Right kidney (tissue), 9 donors: ENCODE measurements at places on chromosomes 13 and 19.

GRCh38 chr13:110641055-110642015 is 26.0 kb downstream of the NAXD start:
- no peak for DNase-seq

GRCh38 chr19:24063295-24063694 is 23.7 kb upstream of the ZNF254 start:
- no peak for DNase-seq

- DNase-seq: no peak
These were observed 7.5 kb downstream of the ZNF331 start for GRCh38 chr19:53545271-53546065.

DNA sequence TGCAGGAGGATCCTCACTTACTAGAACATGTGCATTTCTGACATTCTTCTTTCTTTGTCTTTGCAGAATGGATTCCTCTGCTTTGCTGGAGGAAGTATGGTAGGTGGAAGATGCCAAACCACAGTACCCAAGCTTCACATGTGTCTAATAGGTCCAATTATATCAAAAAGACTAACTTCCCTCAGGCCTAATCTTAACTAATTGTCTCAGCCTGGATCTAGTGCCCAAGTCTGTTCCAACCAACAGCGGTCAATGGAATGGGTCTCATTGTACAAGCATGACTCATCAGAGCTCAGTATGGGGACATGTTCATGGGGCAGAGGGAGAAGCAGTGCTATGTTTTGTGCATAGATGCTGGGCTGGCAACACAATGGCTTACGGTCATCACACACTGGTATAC is 81.6 kb upstream of the CSNK1A1L start:
- no peak for DNase-seq

DNA sequence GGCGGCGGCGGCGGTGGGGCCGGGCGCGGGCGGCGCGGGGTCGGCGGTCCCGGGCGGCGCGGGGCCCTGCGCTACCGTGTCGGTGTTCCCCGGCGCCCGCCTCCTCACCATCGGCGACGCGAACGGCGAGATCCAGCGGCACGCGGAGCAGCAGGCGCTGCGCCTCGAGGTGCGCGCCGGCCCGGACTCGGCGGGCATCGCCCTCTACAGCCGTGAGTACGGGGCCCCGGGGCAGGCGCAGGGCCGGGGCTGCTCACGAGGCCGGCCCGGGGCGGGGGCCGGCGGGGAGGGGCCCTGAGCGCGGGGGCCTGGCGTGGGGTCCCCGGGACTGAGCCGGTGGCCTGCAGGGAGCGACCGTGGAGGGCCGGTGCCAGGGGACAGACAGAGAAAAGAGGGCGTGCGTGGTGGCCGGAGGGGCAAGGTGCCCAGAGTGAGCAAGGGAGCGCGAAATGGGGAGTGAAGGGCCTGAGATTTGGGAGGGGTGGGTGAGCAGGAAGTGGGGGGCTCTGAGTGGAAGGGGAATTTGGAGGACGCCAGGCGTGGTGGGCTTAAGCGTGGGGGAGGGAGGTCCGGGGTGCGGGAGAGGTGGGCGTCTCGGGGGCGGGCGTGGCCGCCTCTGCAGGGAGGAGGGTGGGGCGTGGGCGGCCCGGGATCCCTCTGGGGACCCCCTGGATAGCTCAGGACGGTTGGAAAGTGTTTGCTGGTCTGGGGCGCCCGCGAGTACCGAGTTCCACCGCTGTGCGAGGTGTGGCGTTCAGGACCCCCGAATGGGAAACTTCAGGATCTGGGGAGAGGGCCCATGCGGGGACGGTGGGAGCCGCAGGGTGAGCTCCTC is 575 bp downstream of the CARM1 start:
- DNase-seq: peak; percentile 56

GRCh38 chr13:114260814-114261213 is 20.6 kb upstream of the UPF3A start:
- no peak for DNase-seq

DNA sequence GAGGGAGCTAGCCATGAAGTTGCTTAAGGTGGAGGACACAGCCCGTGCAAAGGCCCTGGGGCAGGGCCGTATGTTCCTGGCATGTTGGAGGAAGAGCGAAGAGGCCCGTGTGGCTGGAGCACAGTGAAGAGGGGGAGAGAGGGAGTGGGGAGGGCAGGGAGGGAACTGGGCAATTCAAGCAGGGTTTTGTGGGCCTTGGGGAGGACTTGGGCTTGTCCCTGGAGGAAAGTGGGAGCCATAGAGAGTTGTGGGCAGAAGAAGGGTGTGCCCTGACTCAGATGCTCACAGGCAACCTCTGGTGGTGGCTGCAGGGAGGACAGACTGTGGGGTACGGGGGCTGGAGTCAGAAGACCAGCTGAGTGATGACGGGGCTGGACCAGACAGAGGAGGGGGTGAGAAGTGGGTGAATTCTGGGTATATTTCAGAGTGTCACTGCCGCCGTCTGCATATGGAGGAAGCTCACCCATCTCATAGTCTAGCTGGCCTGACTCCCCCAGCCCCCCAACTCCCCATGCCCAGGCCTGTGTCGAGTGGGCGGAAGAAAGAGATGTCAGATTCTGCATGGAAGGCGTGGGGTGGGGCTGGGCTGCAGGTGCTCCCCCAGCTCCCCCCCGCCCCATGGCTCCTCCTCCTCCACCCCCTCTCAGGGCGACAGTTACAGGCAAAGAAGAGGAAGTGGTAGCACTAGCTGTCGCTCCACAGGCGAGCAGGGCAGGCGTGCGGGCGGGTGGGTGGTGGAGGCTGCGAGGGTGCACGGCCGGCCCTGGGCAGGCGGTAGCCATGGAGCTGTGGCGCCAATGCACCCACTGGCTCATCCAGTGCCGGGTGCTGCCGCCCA is at the start of gene VAV1:
VAV1 (plus strand) TSS at position 681 of the 838 bp plus-strand sequence; CDS start at position 781, 100 bp downstream.
- no peak for DNase-seq

- DNase-seq: no peak
These were observed 319.5 kb downstream of the SHISA2 start for GRCh38 chr13:25732111-25732865.

DNA sequence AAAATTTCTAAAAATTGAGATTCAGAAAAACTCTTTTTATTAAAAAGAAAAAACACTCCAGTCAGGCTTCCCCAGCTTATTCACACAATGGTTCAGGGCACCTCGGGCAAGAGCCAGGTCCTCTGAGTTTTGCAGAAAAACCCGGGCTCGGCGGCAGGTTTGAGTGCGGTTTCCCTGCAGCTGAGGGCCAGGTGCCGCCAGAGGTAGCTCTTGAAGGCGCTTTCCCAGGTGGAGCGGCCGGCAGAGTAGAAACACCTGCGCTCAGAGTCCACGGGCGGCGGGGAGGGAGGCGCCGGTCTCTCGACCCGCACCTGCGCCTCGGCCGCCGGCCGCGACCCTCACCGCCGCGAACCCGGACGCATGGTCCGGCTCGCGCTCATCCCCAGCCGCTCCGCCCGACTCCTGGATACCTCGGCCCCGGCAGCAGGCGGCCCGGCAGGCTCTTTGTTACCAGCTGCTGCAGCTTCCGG is 444 bp downstream of the PROSER1 start:
- peak; percentile 95 for DNase-seq

- DNase-seq: no peak
These were observed 111.9 kb downstream of the EFNB2 start for GRCh38 chr13:106423530-106423929.

- DNase-seq: no peak
These were observed 131.3 kb downstream of the SUCLA2 start for GRCh38 chr13:47869776-47870175.

DNA sequence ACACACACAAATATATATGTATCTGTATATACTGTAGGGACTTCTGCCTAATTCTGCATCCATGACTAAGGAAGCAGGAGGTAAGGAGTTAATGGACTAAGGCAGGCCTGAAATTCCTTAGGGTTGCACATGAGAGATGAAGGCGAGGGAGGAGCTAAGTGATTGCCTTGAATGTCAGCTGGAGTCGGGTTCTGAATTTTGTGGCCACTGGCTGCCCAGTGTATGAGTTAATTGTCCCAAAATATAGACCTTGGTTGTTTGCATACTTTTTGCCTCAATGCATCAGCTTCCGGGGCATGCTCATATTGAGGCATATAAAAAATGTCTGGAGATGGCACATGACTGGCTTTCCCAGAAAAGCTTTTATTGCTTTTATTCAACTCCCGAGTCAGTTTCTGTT is 245.5 kb downstream of the TDRD3 start:
- no peak for DNase-seq

- no peak for DNase-seq
These were observed 20.0 kb downstream of the ZNF787 start for GRCh38 chr19:56101095-56101494.

GRCh38 chr13:49584771-49585182 is 581 bp downstream of the RCBTB1 start:
- DNase-seq: no peak

- DNase-seq: no peak
These were observed 597.3 kb downstream of the DCT start for GRCh38 chr13:93882086-93882651.

DNA sequence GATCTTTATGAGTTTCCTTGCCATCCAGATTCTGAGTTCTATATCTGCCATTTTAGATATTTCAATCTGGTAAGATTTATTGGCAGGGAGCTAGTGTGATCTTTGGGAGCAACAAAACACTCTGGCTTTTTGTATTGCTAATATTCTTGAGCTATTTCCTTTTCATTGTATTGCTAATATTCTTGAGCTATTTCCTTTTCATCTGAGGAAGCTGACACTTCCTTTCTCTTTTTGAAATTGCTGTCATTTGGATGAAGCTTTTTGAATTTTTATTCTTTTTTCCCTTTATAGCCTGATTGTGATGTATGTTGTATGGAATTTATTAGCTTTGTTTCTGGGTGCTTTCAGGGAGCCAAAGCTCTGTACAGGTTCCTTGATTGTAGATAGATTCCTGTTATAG is 873.5 kb upstream of the ATXN8OS start:
- DNase-seq: no peak

- DNase-seq: peak; percentile 77
These were observed 2.2 kb downstream of the PNMA8B start for GRCh38 chr19:46493236-46494145.

DNA sequence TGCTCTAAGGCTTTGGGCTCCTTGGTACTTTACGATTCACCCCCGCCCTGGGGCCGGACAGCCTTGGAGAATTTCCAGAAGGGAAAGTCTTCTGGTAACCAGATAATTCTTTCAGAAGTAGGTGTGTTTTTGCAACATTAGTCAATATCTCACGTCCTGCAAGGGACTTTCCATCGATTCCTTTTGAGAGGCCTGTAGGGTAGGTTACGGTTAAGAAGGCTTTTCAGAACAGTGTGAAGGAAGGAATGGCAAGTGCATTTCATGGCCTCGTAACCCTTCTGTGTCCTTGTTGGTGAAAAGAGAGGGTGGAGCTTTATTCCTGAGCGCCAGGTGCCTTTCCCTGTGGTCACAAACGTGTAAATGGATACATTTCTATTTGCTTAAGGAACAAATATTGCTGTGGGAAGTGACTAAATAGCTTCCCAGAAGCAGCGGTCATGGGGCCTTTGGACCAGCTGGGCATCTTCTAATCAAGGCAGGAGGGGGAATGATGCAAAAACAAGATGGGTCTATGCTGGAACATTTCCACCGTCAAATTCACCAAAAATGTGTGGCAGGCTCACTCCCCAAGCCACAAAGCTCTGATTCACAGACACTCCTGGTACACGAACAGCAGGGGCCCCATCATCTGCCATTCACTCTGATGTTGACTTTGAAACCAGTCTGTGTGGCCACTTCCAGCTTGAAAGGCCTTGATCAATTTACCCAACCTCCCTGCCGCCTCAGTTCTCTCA is 99.2 kb downstream of the ANKRD10 start:
- no peak for DNase-seq

DNA sequence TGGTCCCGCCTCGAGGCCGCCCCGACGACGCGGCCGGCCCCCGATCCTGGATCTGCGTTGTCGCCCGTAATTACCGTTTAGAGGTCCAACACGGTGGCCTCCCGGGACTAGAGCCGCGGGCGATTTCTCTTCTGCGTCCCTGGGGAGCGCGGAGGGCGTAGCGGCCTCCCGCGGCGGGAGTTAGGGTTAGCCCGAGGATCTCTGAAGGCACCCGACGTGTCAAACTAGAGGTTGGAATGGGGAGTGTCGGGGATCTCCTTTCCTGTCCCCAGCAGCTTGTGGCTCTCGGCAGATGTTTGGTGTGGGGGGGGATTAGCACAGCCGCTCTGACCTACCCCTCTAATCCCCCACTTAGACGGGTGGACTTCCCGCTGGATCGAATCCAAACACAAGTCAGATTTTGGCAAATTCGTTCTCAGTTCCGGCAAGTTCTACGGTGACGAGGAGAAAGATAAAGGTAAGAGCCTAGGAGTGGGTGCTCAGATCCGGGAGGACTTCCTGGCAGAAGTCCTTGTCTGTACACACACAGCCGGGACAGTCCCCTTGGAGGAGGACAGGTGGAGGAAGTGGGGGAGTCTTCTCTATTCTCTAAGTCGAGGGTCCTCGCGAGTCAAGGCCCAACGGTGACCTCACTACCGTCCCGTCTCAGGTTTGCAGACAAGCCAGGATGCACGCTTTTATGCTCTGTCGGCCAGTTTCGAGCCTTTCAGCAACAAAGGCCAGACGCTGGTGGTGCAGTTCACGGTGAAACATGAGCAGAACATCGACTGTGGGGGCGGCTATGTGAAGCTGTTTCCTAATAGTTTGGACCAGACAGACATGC is 581 bp downstream of the CALR start:
- no peak for DNase-seq

- DNase-seq: no peak
These were observed 776 bp upstream of the NCLN start for GRCh38 chr19:3184847-3185460.

GRCh38 chr19:3225169-3225485 is 666 bp downstream of the CELF5 start:
- no peak for DNase-seq

- no peak for DNase-seq
These were observed 128.1 kb downstream of the TUBA3C start for GRCh38 chr13:19053561-19053960.

DNA sequence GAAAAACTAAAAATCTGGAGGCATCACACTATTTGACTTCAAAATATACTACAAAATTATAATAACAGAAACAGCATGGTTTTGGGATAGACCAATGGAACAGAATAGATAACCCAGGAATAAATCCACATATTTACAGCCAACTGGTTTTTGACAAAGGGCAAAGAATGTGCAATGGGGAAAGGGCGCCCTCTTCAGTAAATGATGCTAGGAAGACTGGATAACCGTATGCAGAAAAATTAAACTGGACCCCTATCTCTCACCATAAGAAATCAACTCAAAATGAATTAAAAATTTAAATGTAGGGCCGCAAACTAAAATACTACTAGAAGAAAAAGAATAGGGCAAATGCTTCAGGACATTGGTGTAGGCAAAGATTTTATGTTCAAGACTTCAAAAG is 440.5 kb upstream of the SGCG start:
- DNase-seq: no peak

GRCh38 chr13:31477961-31478360 is 261.4 kb upstream of the RXFP2 start:
- no peak for DNase-seq

GRCh38 chr13:113148940-113149503 is 9.4 kb upstream of the PROZ start:
- DNase-seq: no peak
